ENCODE measurements at places on chromosomes 13 and 19. TPM values are rescaled to one million over a fixed set of nuclear protein-coding genes. Genes with fewer than 3 reads are reported as not detected.
A peak's percentile ranks its signal among the peaks of the same experiment; 100 is the strongest.

ZNF317 gene
- 19.5 TPM for polyA plus RNA-seq

DNA sequence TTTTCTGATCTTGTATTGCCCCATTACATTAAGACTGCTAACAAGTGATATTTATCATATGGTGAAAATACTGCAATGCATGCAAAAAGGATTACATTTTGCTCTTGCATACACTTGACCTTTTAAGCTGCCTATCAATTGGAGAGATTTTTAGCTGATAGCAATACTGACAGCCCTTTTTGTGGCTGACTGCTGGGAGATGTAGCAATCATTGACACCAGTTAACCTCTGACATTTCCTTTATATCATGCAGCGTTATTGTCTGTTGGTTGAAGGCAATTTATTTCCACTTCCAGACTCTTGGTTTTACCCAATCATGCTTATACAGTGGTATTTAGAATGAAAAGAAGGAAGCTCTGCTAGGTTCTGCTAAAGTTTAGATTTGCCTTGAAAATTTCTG, 364.0 kb downstream of the LMO7 start:
- DNase-seq, result no peak

DNA sequence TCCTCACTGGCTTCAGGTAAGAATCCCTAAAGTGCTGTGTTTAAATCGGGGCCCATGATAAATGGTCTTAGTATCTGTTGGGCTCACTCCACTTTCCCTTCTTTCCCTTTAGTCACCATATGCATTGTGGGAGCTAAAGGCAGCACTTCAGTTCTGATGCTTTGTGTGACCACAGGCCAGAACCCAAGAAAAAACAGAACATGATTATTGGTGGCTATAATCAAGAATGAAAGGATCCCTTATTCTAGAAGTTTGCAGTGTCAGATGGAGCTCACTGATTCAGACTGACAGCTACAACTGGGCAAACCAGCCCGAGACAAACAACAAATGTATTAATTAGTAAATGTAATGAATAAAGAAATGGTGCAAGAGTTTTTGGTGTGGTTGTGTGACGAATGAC, 57.3 kb upstream of the POMP start:
- no peak for DNase-seq

DNA sequence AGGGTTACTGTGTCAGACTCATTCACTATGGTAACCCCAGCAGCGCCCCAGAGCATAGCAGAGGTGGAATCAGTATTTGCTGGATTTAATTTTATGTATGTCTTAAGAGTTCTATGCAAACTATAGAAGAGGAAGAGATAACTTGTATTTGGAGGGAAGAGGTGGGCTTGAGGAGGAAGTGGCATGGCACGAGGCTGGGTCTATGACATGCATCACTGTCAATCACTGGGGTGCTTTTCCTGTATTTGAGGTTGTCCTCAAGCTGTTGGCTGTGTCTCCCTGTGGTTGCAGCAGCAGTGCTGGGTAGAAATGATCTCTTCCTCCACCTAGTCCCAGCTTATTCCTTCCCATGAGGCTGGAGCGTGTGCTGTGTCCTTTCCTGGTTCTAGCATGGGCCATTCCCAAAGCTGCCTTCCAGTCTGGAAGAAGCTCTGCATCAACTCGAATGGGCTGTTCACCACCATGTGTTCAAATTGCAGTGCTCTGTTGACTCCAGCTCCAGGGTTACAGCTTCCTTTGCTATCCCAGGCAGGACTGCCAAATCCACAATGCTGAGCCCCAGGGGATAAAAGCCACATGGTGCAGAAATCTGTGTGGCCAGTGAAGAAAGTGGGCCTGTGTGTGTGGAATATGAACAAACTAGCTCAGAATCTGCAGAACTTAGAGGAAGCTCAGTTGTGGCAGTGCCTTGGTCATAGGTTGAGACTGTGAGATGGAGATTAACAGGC, 73.1 kb upstream of the MTIF3 start:
- DNase-seq, result no peak

N4BP2L1 gene
- 1.4 TPM for polyA plus RNA-seq

- DNase-seq, result peak; percentile 66
Observed at GRCh38 chr19:2289714-2290435, 7.9 kb upstream of the PEAK3 start.

- no peak for DNase-seq
Observed at GRCh38 chr13:109719962-109720646, 66.3 kb downstream of the IRS2 start.

DNA sequence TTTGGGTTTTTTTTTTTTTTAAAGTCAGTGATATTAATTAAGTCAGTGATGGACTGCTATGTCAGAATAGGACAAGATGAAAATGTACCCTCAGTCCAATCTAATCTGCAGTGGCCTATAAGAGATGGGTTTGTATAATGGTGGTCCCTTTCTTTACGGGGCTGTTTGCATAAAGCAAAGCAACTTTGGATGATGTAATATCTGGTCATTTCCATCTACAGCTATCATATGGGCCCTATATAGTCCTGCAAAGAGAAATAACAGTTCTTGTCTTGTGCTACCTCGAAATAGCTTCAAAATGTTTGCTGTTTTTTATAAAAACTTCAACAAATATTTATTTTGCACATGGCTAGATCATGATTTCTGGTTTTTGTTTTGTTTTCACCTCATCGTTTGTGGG, 20.2 kb upstream of the POMP start:
- DNase-seq, result no peak

THSD1 gene
- 11.5 TPM for polyA plus RNA-seq

RDH8 gene
- polyA plus RNA-seq, result not detected

- DNase-seq, result peak; percentile 25
Observed at GRCh38 chr13:74132152-74132775, 1.9 kb downstream of the KLF12 start.

- no peak for DNase-seq
Observed at GRCh38 chr19:42273407-42274064, 4.5 kb downstream of the CIC start.

DNA sequence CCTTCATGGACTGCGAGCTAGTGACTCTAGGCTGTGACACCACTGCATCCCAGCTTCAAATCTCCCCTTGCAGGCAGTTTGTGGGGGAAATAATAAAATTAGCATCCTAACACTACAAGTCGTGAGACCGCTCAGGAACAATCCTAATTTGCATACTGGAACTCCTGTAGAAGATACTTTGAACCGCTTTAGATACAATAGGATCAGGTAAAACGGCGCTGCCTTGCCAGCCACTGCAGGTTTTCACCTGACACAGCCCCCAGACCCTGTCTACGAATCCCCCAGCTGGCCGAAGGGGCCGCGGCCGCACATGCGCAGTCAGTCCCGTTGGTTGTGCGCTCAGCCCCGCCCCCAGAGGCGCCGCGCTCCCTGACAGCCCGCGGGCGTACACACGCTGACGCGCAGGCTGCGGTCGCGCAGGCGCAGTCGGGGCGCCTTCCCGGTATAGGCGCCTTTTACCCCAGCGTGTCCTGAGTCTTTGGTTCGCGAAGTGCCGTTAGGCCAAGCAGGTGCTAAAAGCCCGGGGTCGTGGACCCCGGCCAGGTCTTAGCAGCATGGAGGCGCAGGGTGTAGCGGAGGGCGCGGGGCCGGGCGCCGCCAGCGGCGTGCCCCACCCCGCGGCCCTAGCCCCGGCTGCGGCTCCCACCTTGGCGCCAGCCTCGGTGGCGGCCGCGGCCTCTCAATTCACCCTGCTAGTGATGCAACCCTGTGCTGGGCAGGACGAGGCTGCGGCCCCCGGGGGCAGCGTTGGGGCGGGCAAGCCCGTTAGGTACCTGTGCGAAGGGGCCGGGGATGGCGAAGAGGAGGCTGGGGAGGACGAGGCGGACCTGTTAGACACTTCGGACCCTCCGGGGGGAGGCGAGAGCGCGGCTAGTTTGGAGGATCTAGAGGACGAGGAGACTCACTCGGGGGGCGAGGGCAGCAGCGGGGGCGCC, at the start of gene RFXAP:
Gene RFXAP (plus strand): TSS at position 419 of the 935 bp plus-strand sequence. CDS start 136 bp downstream, at position 555.
- peak; percentile 95 for DNase-seq

GRCh38 chr19:35755131-35755549, 1.7 kb downstream of the HSPB6 start:
- DNase-seq, result no peak

ACP7 gene
- 0.47 TPM for polyA plus RNA-seq

GRCh38 chr13:19587635-19588300, 26.4 kb upstream of the TPTE2 start:
- DNase-seq, result peak; percentile 63

Data from GM23248 (cell line).